IMR-90 (cell line): ENCODE measurements at places on chromosomes 5 and 9.

GRCh38 chr9:73219985-73220626 lies 68.4 kb downstream of the ANXA1 start:
- DNase-seq, result peak; percentile 9

- no peak for DNase-seq
These were observed 188.3 kb downstream of the OLFM1 start for GRCh38 chr9:135275571-135276289.

DNA sequence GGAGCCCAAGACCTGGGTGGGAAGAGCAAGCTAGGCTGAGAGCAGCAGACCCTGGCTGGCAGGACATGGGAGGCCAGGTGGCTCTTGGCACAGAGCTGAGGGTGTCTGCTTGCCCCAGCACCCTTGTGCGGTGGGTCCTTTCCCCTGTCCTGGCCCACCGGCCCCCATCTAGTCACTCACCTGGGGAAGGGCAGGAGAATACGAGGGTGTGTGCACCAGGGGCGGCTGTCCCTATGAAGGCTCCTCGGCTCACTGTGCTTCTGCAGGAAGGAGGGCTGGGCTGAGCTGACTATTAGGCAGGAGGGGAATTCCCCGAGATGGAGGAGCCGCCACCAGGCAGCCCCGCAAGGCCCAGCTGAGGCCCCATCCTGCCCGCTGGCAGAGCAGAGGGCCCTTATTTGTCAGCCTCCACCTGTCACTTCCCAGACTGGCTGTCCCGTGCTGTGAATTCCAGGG lies 6.1 kb upstream of the TNIP1 start:
- DNase-seq, result peak; percentile 43

DNA sequence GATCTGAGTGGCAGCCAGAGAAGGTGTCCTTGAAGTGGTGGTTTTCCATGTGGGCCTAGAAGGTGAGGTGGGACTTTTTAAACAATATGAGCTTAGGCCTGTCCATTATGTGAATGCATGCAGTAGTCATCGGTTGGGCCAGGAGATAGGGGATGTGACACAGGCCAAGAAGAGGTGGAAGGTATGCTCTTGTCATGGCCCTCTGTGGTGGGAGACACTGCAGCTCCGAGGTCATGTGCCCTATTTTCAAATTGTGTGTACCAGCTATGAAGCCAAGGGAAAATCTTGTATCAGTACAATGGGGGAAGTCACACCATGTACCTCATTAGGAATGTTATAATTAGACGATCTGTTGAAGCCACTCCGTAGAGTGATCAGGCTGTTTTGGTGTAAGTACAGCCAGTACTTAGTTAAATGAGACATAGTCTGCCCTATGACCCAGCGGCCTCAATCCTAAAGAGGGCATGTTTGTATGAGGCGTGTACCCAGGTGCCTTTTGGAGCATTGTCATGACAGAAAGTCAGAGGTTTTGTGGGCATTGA lies 280.1 kb downstream of the MAST4 start:
- no peak for DNase-seq

GRCh38 chr5:149007174-149007573 lies 55.7 kb downstream of the SH3TC2 start:
- DNase-seq, result peak; percentile 83

DNA sequence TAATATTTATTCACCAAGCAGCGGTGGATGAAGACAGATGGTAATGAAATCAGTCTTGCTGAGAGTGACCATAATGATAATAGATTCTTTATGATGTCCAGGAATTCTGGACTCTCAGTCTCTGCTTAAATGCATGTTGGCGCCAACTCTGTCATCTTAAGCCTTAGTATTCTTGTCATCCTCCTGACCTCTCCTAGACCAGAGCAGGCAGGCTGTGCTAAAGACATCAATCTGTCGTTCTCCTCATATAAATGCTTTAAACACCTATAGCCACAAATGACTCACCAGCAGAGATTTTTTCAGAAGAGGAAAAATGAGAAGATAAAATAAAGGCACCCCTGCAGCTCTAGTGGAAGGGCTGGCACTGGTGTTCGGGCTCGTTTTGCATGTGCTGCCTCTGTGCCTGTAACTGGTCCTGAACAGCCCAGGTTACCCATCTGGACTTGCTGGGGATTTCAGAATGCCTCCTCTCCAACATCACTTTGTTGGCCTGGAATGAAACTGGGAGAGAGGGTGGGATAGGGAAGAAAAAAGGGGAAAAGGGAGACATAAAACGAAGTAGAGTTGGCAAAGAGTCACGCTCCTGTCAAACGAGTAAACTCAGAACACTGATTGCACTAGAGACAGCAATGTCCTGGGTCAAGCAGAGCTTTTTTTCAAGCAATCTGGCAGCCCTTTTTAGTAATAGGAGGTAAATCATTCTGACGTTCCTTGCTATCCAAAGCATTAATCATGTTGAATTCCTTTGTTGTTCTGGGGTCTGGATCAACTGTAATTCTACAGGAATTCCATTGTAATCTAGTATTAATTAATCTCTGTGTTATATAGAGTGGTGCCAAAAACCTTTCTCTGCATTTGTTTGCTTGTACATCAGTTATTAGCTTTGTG lies 195.5 kb upstream of the CLINT1 start:
- DNase-seq, result no peak

- no peak for DNase-seq
These were observed 14.1 kb upstream of the OR2S2 start for GRCh38 chr9:35972093-35972492.

DNA sequence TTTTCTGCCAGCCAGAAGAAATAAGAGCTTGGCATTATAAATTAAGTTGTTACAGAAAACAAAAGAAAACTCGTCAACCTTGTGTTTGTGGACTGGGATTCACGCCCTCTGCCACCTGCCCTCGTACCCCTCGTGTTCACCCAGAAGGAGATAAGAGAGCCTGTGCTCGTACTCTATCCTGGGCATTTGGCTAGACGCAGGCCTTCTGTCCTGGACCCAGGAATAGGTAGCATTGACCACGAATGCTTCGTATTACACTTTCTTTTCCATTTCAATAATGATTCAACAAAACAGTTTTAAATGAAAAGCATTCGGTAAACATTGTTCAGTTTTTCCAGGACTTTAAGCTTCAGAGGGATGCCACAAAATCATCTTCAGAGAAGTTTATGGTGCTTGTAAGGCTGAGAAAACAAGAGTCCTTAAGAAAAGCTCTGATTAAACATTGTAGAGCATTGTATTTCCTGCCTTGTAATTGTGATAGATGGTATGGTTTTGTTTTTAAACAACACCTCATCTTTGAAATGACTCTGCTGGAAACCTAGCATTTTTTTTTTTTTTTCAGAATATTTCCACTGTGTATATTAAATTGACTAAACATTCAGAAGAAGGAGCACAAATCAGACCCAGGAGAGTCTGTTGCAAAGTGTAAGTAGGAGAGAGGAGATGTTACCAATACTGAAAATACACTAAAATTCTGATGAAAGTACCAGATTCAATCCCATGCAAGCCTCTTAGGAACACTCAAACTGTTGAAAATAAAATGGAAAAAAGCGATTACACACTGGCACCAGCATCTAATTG lies 27.6 kb downstream of the MTX3 start:
- peak; percentile 10 for DNase-seq

GRCh38 chr9:38415856-38416255 lies 8.4 kb downstream of the IGFBPL1 start:
- DNase-seq, result no peak

DNA sequence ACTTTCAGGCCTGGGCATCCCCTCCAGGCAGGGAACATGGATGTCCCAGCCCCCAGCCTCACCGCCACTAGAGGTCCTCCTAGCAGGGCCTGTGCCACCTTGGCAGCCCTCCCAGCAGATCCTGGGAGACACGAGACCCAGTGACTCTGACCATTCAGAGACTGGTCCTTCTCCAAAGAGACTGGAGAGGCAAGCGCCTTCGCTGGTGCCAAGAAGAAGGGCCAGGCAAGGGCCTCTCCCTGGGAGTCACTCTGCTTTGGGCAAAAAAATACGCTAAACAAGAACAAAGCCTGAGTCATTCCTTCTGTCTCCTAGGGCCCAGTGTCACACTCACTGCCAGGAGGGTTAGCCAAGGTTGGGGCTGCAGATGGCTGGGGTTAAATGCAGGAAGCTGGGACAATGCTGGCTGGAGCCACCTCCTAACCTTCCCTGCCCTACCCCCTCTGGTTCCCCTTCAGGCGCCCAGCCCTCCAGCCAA lies 35.3 kb upstream of the SMIM23 start:
- DNase-seq, result peak; percentile 7

DNA sequence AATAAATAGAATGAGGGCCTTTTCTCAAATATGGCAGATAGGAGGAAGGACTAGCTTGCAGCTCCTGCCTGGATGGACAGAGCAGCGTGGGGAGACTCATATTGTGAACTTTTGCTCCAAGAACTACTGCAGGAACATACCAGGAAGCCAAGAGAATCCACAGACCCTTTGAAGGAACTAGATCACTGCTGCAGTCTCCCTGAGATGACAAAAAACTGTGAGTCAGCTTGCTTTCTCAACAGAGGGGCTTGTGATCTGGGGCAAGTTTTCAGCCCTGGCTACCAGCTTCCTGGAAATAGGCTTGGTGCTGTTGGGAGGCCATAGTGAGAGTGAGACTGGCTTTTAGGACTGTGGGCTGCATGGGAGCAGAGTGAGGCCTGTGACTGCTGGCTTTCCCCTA lies 170.6 kb upstream of the TRIM32 start:
- no peak for DNase-seq

DNA sequence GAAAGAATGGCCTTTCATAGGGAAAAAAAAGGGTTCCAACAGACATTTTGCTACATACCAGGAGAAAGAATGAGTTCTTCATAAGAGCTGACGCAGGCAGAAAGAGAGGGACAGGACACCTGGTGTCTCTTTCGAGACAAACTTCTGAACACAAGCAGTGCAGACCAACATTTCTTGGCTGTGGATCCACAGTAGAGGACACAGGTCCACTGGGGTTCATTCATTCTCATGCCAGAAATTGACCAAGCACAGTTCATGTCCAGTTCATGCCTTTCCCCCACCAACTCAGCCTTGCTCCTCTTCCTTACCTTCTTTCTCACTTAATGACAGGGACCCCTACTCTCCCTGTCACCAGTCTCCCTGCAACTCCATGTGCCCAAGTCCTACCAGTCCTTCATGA lies 137.7 kb downstream of the WDR41 start:
- no peak for DNase-seq

GRCh38 chr5:66660396-66660795 lies 64.2 kb downstream of the MAST4 start:
- no peak for DNase-seq

DNA sequence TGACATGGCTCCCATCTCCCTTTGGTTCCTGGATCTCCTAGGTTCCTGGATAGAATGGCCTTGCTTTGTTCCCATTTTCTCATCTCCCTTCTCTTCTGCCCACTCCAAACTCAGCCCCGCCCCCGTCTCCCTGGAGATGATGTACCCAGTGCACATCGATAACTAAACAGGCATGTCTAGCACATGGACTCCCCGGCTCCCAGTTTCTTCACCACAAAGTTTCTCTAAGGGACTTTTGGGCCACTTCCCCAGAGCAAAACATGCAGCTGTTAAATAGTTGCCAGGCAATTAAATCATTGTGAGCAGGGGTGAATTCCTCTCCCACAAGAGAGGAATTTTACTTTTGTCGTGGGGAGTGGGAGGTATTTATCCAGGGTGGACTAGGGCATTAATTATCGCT lies 259.0 kb downstream of the GADD45G start:
- DNase-seq, result no peak

DNA sequence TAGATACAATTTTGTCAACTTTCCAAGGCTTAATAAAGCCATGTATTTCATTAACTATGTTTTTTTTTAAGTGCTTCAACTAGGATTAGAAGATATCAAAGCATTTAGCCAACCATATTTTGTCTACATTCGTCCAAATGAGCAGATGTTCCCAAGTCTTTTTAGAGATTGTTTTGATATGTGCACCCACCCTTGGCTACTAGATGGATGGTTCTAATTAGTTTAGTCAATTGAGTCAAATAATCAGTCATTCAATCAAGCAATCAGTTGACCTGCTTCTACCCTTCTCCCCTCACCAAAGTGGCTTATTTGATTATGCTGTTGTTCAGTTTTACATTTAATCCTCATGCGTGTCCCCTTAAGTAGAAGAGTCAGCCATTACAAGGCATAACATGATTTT lies 319.5 kb upstream of the TNC start:
- no peak for DNase-seq

GRCh38 chr5:122816756-122817155 lies 28.7 kb upstream of the SNX24 start:
- DNase-seq, result no peak

GRCh38 chr5:116415182-116415581 lies 159.4 kb downstream of the SEMA6A start:
- DNase-seq, result no peak

DNA sequence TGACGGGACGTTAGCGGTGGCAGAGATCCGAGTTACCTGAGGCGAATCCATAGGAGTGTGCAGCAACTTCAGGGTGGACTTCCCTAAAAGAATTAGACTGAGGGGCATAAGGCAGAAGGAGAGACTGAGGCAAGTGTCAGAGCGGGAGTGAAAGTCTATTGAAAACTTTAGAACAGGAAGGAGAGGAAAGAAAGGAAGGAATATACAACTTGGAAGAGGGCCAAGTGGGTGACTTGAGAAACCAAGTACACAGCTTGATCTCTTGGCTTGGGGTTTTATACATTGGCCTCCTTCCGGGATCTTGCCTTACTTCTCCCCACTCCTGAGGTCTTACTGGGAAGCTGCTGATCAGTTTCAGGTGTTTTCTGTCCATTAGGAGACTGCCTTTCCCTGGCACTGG lies 84.9 kb downstream of the SNX18 start:
- DNase-seq, result no peak

DNA sequence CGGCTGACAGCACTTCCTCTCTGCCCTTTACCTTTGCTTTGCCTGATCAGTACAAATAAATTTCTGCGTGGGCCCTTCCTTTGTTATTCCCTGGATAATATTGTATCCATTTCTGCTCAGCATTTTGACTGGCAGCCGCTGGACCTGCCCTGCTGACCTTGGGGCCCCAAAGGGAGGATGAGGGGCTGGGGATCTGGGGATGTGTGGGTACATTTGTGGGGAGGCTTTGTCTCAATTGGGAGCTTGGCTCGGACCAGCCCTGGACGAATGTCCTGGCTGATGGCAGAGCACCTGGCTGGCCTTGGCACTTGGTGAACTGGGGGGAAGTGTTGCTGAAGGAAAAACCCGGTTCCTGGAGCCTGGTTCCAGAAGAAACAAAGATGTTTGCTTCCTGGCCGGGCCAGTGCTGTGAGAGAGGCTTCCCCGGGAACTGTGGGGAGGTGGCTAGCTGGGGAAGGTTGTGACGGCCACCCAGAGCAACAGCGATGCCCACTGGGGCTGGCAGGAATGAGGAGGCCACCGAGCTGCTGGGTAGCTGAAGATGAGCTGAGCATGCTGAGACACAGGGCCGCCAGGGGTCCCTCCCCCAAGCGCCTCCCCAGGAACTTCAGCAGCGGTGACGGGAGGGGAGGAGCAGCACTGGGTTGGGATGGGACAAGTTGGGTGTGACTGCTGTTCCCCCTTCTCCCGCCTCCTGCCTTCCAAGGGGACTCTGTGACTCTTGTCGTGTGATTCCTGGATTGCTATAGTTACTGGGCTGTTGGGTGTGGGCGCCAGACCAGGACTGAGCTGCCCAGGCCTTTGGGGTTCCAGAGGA lies 8.4 kb downstream of the LMX1B start:
- no peak for DNase-seq

- peak; percentile 82 for DNase-seq
These were observed 64.7 kb downstream of the NR3C1 start for GRCh38 chr5:143338658-143339366.
